ENCODE measurements at places on chromosomes 16 and 17. TPM values are rescaled to one million over a fixed set of nuclear protein-coding genes. Genes with fewer than 3 reads are reported as not detected.

Gene GNAO1
- not detected for total RNA-seq

Gene TMEM100
- 1.2 TPM for total RNA-seq

Gene OR3A3
- total RNA-seq: not detected

Gene ENGASE
- total RNA-seq: 14.4 TPM

Gene NPB
- total RNA-seq: 0.38 TPM

Gene DNAJC7
- 70.9 TPM for total RNA-seq

Gene SOCS7
- total RNA-seq: 8.3 TPM

Gene EPX
- not detected for total RNA-seq

Gene PERCC1
- not detected for total RNA-seq

Gene SRSF1
- 421 TPM for total RNA-seq

Gene FBXO39
- 0.82 TPM for total RNA-seq

Gene PRMT7
- total RNA-seq: 32.9 TPM

Gene KCNJ18
- not detected for total RNA-seq

Gene CHAD
- not detected for total RNA-seq

Gene SPAG5
- 2.9 TPM for total RNA-seq

Gene PYDC1
- not detected for total RNA-seq

Gene TMEM235
- total RNA-seq: not detected

Gene MT1B
- not detected for total RNA-seq

Gene CACNA1H
- total RNA-seq: 2.2 TPM

Gene GDPD3
- total RNA-seq: 4.4 TPM

Gene SLFN13
- total RNA-seq: 1.7 TPM

Gene ABCC6
- 0.30 TPM for total RNA-seq

Gene TM4SF5
- total RNA-seq: not detected

Gene TBC1D3B
- 1.8 TPM for total RNA-seq

Gene ATAD5
- 0.83 TPM for total RNA-seq

Gene DDX5
- 341 TPM for total RNA-seq

Gene CCL4
- not detected for total RNA-seq

Gene MYH13
- not detected for total RNA-seq

Gene HASPIN
- total RNA-seq: 0.23 TPM

Gene CYLD
- total RNA-seq: 28.4 TPM

Gene NQO1
- total RNA-seq: 113 TPM

Gene KRTAP9-8
- total RNA-seq: not detected

Gene SLC25A10
- total RNA-seq: 11.3 TPM

Gene SPIRE2
- 2.7 TPM for total RNA-seq

Gene ORC6
- total RNA-seq: 0.94 TPM

Gene CFAP119
- 2.6 TPM for total RNA-seq

Gene TPSG1
- total RNA-seq: not detected

Gene KRTAP1-5
- total RNA-seq: not detected

Gene ABCA6
- 90.9 TPM for total RNA-seq

Gene TMC7
- total RNA-seq: 0.12 TPM

Gene SNX11
- total RNA-seq: 12.8 TPM

Gene ZNF624
- 3.5 TPM for total RNA-seq

Gene TBC1D28
- total RNA-seq: not detected

Gene PRAC2
- total RNA-seq: not detected

Gene DOC2B
- total RNA-seq: not detected

Gene HOXB7
- not detected for total RNA-seq

Gene SLC16A11
- total RNA-seq: 0.12 TPM

Gene RHBDF1
- total RNA-seq: 35.7 TPM

Gene PRR11
- 0.23 TPM for total RNA-seq

Gene NPIPA7
- 0.23 TPM for total RNA-seq

Gene KRT25
- not detected for total RNA-seq

Data from smooth muscle cell of the coronary artery (primary cell).